ENCODE measurements at places on chromosomes 2 and 18. TPM values are rescaled to one million over a fixed set of nuclear protein-coding genes. Genes with fewer than 3 reads are reported as not detected.

- H3K4me1 ChIP-seq, result no peaks in the 10 kb centered on the region
- no peaks in the 10 kb centered on the region for H3K27me3 ChIP-seq
- no peak overlapping the region for H3K4me3 ChIP-seq
- no peak overlapping the region for H3K27ac ChIP-seq
- DNase-seq, result no peak
- no peaks in the 10 kb centered on the region for H3K36me3 ChIP-seq
These were observed 10.9 kb upstream of the FZD7 start for GRCh38 chr2:202022755-202023154.

- H3K27me3 ChIP-seq, result no peaks in the 10 kb centered on the region
- H3K4me3 ChIP-seq, result no peak overlapping the region
- H3K27ac ChIP-seq, result no peak overlapping the region
- H3K4me1 ChIP-seq, result peaks cover 7% of the 10 kb centered on the region
These were observed 92.9 kb upstream of the CYP1B1 start for GRCh38 chr2:38168710-38169480.

DNA sequence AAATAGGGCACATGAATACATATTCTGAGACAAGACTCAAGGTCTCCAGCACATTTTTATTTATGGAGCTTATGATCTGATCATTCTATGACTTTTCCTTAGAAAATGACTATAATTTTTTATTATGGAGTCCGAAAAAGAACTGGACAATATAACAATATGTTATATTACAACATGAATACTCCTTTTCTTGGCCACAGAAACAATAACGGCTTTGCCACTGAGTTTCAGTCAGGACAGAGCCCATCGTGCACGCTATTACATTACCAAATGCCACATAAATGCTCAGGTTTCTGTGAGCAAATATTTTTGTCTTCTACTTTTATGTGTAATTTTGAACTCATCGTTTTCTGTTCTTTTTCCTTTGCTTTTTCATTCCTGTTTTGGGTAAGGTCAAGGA lies 509.2 kb upstream of the ZEB2 start:
- no peak overlapping the region for H3K4me3 ChIP-seq
- H3K36me3 ChIP-seq, result no peaks in the 10 kb centered on the region
- no peaks in the 10 kb centered on the region for H3K27me3 ChIP-seq
- DNase-seq, result no peak
- no peak overlapping the region for H3K27ac ChIP-seq

ABCG8 gene
- 0.13 TPM for total RNA-seq

ANKRD23 gene
- 4.0 TPM for total RNA-seq

- no peak overlapping the region for H3K4me3 ChIP-seq
- H3K27me3 ChIP-seq, result no peaks in the 10 kb centered on the region
- peaks cover 3% of the 10 kb centered on the region for H3K4me1 ChIP-seq
- no peak for DNase-seq
These were observed 4.1 kb upstream of the WDR7 start for GRCh38 chr18:56647071-56647470.

KCNF1 gene
- 0.63 TPM for total RNA-seq

- H3K36me3 ChIP-seq, result no peaks in the 10 kb centered on the region
- H3K27ac ChIP-seq, result no peak overlapping the region
- no peak for DNase-seq
These were observed 3.1 kb downstream of the IL36RN start for GRCh38 chr2:113061896-113062770.

DNA sequence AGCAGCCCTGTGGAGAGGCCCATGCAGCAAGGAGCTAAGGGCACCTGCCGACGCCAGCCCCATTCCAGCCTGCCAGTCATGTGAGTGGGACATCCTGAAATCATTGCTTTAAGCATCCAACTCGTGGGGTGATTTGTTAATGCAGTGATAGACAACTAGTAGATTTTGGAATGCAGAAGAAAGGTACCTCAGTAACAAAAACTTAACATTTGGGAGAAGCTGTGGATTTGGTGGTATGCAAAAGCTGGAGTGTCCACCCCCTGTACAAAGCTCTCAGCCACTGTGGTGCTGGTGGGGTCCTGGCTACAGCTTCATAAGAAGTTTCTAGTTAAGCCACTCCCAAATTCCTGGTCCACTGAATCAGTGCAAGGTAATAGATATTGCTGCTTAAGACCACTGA lies 37.2 kb upstream of the GNAL start:
- H3K4me1 ChIP-seq, result no peaks in the 10 kb centered on the region
- DNase-seq, result no peak

DNA sequence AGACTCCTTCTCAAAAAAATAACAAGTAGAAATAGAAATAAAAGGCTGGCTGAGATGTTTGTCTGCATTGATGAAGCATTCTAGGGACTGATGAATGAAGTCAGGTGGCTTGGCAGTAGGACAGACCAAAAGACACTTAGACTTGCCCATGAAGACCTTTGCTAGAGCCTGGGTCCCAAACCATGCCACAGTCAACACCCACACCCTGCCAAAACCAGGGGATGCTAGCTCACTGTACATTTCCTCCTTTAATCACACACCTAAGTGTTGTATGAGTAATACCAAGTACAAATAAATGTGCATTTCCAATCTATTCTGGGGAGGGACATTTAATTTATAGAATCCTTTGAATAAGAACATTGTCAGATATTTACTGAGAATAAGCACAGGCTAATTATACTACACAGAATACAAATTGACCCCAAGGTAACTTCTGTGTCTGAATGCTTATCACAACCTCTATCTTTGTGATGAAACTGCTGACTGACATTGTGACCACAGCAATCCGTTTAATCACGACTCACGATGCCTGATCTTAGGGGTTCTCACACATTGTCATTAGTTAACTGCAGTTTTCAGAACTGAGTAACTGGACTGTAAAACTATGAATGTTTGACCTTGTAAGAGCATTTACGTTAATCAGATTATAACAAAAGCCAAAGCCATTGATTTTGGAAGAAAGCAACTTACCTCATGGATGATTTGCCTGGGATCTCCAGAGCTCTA lies 10.5 kb upstream of the NOL10 start:
- H3K4me3 ChIP-seq, result no peak overlapping the region
- DNase-seq, result no peak
- H3K27ac ChIP-seq, result no peak overlapping the region
- H3K4me1 ChIP-seq, result no peaks in the 10 kb centered on the region

DNA sequence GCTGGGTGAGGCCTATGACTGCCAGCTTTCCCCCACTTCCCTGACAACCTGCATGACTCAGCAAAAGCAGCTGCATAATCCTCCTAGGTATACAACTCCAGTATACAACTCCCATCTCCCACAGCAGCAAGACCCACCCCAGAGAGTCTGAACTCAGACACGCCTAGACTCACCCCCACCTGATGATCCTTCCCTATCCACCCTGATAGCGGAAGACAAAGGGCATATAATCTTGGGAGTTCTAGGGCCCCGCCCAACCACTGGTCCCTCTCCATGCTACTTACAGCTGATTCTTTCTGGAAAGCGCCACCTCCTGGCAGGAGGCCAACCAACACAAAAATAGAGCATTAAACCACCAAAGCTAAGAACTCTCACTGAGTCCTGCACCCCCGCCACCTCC lies 296.5 kb downstream of the DCC start:
- no peaks in the 10 kb centered on the region for H3K27me3 ChIP-seq
- H3K27ac ChIP-seq, result no peak overlapping the region

DNA sequence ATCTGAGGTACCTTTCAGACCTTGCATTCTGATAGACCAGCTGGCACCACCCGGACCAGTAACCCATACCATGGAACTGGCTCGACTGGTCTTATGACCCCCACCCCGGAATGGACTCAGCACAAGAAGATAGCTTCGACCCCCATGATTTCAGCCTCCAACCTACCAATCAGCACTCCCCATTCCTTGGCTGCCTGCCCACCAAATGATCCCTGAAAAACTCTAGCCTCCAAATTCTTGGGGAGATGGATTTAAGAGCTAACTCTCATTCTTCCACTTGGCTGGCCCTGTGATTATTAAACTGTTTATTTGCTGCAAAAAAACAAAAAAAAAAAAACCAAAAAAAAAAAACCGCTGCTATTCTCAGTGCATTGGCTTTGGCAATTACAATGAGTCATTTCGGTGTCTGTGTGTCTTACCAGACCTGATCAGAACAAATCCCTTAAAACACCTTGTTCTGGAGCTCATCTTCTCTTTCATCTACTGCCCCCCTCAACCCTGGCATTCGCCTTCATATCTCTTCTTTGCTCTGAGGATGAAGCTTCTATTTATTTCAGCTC lies 60.1 kb upstream of the KIF5C start:
- H3K27ac ChIP-seq, result peak overlapping the region; percentile 59
- H3K4me3 ChIP-seq, result peak overlapping the region; percentile 18
- no peaks in the 10 kb centered on the region for H3K27me3 ChIP-seq
- H3K4me1 ChIP-seq, result peaks cover 11% of the 10 kb centered on the region
- H3K36me3 ChIP-seq, result no peaks in the 10 kb centered on the region

GRCh38 chr18:5962362-5962761 lies 67.0 kb upstream of the TMEM200C start:
- H3K4me1 ChIP-seq, result no peaks in the 10 kb centered on the region
- no peaks in the 10 kb centered on the region for H3K27me3 ChIP-seq
- H3K36me3 ChIP-seq, result no peaks in the 10 kb centered on the region
- DNase-seq, result no peak

CRYGC gene
- total RNA-seq, result not detected

GRCh38 chr2:178363252-178363651 lies 87.7 kb downstream of the PRKRA start:
- H3K36me3 ChIP-seq, result no peaks in the 10 kb centered on the region
- no peak overlapping the region for H3K27ac ChIP-seq
- no peaks in the 10 kb centered on the region for H3K27me3 ChIP-seq
- no peak for DNase-seq

DNA sequence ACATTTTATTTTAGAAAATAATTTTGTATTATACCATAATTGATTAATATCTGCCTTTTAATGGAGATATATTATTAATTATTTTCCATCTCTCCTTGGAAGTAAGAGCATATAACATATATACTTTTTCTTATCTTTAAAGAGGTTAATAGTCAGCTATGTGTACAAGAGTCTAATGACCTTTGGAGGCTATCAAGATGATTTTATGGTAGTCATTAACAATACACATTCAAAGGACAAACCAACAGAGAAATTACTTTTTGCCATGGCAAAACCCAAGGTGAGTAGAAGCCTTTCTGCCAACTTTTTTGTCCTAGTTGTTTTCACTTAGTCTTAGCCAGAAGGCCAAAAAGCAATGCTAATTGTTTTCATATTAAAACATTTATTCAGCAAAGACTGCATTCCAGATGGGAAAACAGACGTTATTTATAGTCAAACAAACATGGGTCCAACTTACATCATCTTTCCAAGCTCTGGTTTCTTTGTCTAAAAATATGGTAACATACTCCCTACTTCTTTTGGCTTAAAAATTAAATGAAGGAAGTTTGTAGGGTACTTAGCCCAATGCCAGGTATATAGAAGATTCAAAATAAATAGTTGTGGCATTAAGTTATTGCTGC lies 9.6 kb upstream of the DYNC2LI1 start:
- peaks cover 7% of the 10 kb centered on the region for H3K36me3 ChIP-seq
- no peak overlapping the region for H3K27ac ChIP-seq
- no peak for DNase-seq
- H3K4me3 ChIP-seq, result no peak overlapping the region

DNA sequence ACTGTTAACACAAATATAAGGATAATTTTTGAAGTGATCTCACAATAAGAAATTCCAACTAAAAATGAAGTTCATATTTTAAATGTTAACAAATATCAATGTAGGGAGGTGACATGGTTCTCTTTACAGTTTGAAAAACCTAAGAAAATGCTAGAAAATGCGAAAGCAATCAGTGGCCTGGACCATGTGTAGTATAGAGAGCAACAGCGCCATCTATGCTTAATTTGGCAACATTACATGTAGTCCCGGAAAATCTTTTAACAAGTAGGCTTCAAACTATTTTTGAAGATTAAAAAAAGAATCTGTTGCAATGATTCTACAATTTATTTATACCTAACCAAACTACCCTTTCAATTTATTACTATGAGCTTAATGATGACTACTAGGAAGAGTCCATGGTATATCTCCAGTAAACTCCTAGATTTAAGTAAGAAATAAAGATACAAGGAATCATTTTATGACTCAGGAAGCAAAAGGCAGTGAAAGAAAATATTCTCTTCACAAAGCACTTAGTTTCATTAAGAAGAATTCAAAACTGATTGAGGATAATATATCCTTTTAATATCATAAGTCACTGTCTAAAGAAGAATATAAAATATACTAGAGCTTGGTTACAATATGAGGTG lies 33.3 kb downstream of the NDUFA10 start:
- H3K36me3 ChIP-seq, result peaks cover 19% of the 10 kb centered on the region
- no peaks in the 10 kb centered on the region for H3K4me1 ChIP-seq
- peak; percentile 77 for DNase-seq
- no peaks in the 10 kb centered on the region for H3K27me3 ChIP-seq
- no peak overlapping the region for H3K4me3 ChIP-seq
- H3K27ac ChIP-seq, result peak overlapping the region; percentile 54

VWA3B gene
- 0.35 TPM for total RNA-seq

GRCh38 chr2:227804975-227805374 lies 8.7 kb upstream of the CCL20 start:
- H3K36me3 ChIP-seq, result no peaks in the 10 kb centered on the region
- H3K4me3 ChIP-seq, result no peak overlapping the region
- DNase-seq, result no peak
- no peaks in the 10 kb centered on the region for H3K27me3 ChIP-seq
- no peaks in the 10 kb centered on the region for H3K4me1 ChIP-seq

INHBB gene
- 3.7 TPM for total RNA-seq

DNA sequence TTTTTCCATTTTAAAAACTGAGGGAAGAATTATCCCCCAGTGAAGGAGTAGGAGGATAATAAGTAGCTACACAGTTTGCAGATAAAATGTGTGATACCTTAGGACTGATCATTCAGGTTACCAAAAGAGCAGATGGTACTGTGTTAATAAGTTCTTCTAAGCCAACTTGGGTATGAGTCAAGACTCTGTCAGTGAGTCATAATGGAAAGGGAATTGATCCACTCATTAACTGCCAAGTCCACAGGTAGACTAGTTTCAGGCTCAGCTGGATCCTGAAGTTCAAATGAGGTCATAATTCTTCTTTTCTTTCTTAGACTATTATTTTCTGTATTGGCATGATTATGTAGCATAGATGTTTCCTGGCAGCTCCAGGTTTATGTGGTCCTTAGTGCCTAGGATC lies 142.4 kb upstream of the ALPP start:
- H3K4me1 ChIP-seq, result no peaks in the 10 kb centered on the region
- no peak overlapping the region for H3K27ac ChIP-seq
- no peaks in the 10 kb centered on the region for H3K27me3 ChIP-seq
- H3K36me3 ChIP-seq, result peaks cover 4% of the 10 kb centered on the region
- H3K4me3 ChIP-seq, result no peak overlapping the region
- no peak for DNase-seq

GRCh38 chr18:29123706-29124530 lies 947.0 kb upstream of the CDH2 start:
- no peak overlapping the region for H3K4me3 ChIP-seq
- no peaks in the 10 kb centered on the region for H3K36me3 ChIP-seq
- no peaks in the 10 kb centered on the region for H3K27me3 ChIP-seq
- H3K27ac ChIP-seq, result no peak overlapping the region

DNA sequence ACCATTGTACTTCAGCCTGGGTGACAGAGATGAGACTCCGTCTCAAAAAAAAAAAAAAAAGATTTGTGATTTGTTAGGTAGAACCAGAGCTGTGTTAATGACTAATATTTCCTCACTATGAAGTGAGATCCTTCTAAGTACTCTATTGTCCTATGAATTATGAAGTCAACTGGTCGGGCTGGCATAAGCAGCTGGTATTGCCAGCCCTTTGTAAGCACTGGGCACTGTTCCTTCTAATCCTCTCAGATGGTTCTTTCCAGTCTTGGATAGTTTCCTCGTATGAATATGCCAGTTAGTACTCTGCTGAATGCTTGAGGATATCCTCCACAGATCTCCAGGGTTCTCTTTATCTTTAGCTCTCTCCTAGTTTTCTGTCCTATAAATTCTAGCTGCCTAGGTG lies 223.1 kb upstream of the SP5 start:
- DNase-seq, result no peak
- H3K27me3 ChIP-seq, result no peaks in the 10 kb centered on the region
- no peak overlapping the region for H3K27ac ChIP-seq
- H3K36me3 ChIP-seq, result no peaks in the 10 kb centered on the region
- H3K4me3 ChIP-seq, result no peak overlapping the region

GRB14 gene
- total RNA-seq, result 41.7 TPM

Measured in kidney (tissue), 22 donors.